Thoracic aorta (tissue), 2 donors: ENCODE measurements at places on chromosomes 1 and 21.

GRCh38 chr1:242813490-242814091 is 289.1 kb upstream of the PLD5 start:
- no peak overlapping the region for H3K27ac ChIP-seq
- no peak for DNase-seq
- no peaks in the 10 kb centered on the region for H3K27me3 ChIP-seq
- no peaks in the 10 kb centered on the region for H3K4me1 ChIP-seq
- H3K36me3 ChIP-seq, result no peaks in the 10 kb centered on the region
- H3K4me3 ChIP-seq, result no peak overlapping the region

GRCh38 chr1:208038303-208038702 is 127.4 kb upstream of the CD34 start:
- no peak overlapping the region for H3K27ac ChIP-seq
- no peaks in the 10 kb centered on the region for H3K27me3 ChIP-seq
- H3K4me3 ChIP-seq, result no peak overlapping the region
- H3K4me1 ChIP-seq, result no peaks in the 10 kb centered on the region
- DNase-seq, result no peak

- DNase-seq, result no peak
- H3K27me3 ChIP-seq, result no peaks in the 10 kb centered on the region
- peaks cover 21% of the 10 kb centered on the region for H3K4me1 ChIP-seq
- no peak overlapping the region for H3K27ac ChIP-seq
- H3K36me3 ChIP-seq, result no peaks in the 10 kb centered on the region
Measured at GRCh38 chr1:3226701-3227350, 157.8 kb downstream of the PRDM16 start.

- no peaks in the 10 kb centered on the region for H3K27me3 ChIP-seq
- H3K4me3 ChIP-seq, result no peak overlapping the region
- no peaks in the 10 kb centered on the region for H3K36me3 ChIP-seq
- no peak overlapping the region for H3K27ac ChIP-seq
- H3K4me1 ChIP-seq, result no peaks in the 10 kb centered on the region
- DNase-seq, result no peak
Measured at GRCh38 chr1:57163325-57163724, 197.5 kb upstream of the C8B start.

DNA sequence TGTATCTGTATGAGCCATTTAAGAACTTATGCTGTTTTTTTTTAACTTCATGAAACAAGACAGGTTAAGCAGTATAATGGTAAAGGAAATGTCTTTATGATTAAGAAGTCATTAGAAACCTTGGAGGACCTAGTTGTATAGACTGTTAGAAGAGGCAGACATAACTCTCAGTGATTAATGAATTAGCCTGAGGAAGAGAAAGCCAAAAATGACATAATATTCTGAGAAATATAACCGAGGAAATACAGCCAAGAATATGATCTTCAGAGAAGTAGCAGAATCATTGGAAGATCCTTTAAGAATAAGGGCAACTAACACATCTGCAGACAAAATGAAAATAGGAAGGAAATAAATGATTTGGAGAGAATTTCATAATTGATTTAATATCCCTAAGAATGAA is 738.1 kb upstream of the NCAM2 start:
- H3K27ac ChIP-seq, result no peak overlapping the region
- H3K27me3 ChIP-seq, result no peaks in the 10 kb centered on the region
- H3K36me3 ChIP-seq, result no peaks in the 10 kb centered on the region
- H3K4me3 ChIP-seq, result no peak overlapping the region
- no peak for DNase-seq

DNA sequence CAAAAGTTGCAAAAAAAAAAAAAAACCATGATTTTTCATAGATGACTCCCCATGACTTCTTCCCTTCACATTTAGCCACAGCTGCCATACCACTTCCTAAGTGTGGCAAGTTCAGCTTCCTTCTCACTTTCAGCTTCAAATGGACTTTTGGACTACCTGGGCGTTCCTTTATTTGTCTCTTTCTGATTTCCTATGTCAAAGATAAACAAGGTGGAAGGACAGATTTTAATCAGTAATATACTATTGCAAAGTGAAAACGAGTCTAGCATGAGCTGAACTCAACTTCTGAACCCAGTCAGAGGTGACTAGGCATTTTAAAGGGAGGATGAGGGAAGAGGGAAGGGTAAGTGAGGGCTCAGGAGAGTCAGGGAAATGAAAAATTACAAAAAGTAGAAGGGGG is 14.4 kb upstream of the SCCPDH start:
- H3K36me3 ChIP-seq, result no peaks in the 10 kb centered on the region
- DNase-seq, result no peak
- H3K4me1 ChIP-seq, result no peaks in the 10 kb centered on the region
- H3K27ac ChIP-seq, result no peak overlapping the region
- no peaks in the 10 kb centered on the region for H3K27me3 ChIP-seq

- no peaks in the 10 kb centered on the region for H3K4me1 ChIP-seq
- no peak overlapping the region for H3K4me3 ChIP-seq
- DNase-seq, result no peak
- H3K36me3 ChIP-seq, result no peaks in the 10 kb centered on the region
- H3K27me3 ChIP-seq, result no peaks in the 10 kb centered on the region
Measured at GRCh38 chr21:31489014-31489413, 145.0 kb upstream of the TIAM1 start.

- H3K27me3 ChIP-seq, result no peaks in the 10 kb centered on the region
- H3K36me3 ChIP-seq, result no peaks in the 10 kb centered on the region
- H3K4me1 ChIP-seq, result no peaks in the 10 kb centered on the region
- no peak overlapping the region for H3K27ac ChIP-seq
Measured at GRCh38 chr1:193348769-193349535, 162.5 kb upstream of the B3GALT2 start.

DNA sequence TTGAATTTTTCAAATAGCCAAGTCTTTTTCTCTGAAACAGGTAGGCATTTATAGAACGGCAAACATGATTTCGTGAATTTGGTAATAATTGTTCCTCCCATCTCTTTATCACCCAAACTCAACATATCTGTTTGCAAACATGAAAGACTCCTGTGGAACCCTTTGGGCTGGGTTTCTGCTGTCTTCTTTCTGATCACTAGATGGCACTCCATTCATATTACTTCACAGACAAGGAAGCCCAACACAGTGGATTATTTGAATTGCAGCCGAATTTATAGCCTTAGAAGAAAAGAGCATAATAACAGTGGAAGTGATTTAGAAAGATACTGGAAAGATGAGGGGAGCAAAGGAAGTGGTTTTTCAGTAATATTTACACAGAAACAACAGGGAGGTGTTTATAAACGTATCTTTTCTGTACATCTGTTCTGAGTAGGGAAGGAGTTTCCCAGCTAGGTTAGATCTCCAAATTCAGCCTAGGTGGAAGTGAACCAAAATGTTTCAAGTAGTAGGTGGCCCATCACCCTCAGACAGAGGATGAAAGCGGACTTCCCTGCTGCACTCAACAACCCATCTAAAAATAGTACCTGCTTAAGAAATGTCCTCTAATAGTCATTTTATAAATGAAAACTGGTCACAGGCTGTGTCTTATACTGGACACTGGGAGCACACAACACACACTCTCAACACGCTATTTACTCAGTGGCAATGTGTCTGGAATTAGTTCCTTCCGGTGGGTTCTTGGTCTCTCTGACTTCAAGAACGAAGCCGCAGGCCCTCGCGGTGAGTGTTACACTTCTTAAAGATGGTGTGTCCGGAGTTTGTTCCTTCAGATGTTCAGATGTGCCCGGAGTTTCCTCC is 67.6 kb downstream of the MAP3K21 start:
- no peak overlapping the region for H3K27ac ChIP-seq
- no peak for DNase-seq
- H3K4me3 ChIP-seq, result no peak overlapping the region
- no peaks in the 10 kb centered on the region for H3K4me1 ChIP-seq

- peak overlapping the region; percentile 96 for H3K4me3 ChIP-seq
- no peak for DNase-seq
- no peaks in the 10 kb centered on the region for H3K27me3 ChIP-seq
- H3K36me3 ChIP-seq, result peaks cover 7% of the 10 kb centered on the region
- peak overlapping the region; percentile 94 for H3K27ac ChIP-seq
Measured at GRCh38 chr1:61089741-61090140, 7.4 kb downstream of the NFIA start.

DNA sequence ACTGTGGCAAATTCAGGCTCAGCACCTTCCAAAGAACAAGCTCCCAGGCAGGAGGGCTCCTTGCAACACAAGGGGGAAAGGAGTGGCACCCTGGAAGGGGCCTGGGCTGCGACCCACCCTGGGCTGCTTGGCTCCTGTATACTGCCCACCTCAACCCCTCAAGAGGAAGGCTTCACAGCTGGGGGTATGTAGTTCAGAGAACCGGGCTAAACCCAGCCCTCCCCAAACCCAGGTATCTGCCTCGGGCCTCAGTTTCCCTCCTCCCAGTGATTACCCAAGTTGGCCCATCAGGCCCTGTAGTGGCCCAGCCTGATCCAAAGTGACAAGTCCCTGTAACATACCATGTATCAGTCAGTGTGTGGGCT is 7.5 kb downstream of the TENT5B start:
- no peak for DNase-seq
- H3K4me1 ChIP-seq, result peaks cover 90% of the 10 kb centered on the region
- H3K27ac ChIP-seq, result peak overlapping the region; percentile 35
- H3K27me3 ChIP-seq, result no peaks in the 10 kb centered on the region

DNA sequence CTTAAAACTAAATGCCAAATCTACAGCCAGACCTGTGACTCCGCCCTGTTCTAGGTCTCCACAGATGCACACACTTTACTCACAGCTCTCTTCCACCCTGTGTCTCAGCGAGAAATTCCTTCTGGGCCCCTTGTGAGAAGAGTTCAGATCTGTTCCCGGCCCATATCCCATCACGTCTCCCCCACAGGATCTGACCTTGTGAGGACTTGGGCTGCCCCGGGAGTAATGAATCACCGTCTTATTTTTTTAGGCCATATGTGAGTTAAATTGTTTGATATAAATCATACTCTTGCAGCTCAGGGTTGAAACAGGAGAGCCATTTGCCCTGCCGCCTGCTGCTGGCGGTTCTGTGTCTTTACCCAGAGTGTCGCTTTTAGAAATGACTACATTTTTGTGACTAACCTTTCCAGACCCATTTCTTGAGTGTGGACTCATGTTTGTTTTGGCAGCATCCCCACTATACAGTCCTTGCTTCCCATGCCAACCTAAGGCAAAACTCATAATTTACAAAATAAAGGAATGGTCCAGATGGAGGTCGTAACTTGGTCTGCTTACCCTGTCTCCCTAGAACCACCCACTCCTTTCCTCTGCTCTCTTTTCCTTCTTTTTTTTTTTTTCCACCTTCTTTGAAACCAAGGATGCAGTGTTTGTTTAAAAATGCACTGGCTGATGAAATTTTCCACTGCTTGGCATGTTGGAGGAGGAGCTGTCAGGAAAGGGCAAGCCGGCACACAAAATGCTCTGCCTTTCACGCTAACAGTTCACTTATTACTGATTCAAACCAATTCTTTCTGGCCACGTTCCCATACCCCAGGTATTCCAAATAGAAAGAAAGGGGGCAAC is 98.0 kb upstream of the C1orf105 start:
- peak overlapping the region; percentile 65 for H3K4me3 ChIP-seq
- H3K36me3 ChIP-seq, result no peaks in the 10 kb centered on the region
- no peaks in the 10 kb centered on the region for H3K27me3 ChIP-seq
- peaks cover 33% of the 10 kb centered on the region for H3K4me1 ChIP-seq
- H3K27ac ChIP-seq, result peak overlapping the region; percentile 99
